ENCODE measurements at places on chromosomes 1 and 21.

DNA sequence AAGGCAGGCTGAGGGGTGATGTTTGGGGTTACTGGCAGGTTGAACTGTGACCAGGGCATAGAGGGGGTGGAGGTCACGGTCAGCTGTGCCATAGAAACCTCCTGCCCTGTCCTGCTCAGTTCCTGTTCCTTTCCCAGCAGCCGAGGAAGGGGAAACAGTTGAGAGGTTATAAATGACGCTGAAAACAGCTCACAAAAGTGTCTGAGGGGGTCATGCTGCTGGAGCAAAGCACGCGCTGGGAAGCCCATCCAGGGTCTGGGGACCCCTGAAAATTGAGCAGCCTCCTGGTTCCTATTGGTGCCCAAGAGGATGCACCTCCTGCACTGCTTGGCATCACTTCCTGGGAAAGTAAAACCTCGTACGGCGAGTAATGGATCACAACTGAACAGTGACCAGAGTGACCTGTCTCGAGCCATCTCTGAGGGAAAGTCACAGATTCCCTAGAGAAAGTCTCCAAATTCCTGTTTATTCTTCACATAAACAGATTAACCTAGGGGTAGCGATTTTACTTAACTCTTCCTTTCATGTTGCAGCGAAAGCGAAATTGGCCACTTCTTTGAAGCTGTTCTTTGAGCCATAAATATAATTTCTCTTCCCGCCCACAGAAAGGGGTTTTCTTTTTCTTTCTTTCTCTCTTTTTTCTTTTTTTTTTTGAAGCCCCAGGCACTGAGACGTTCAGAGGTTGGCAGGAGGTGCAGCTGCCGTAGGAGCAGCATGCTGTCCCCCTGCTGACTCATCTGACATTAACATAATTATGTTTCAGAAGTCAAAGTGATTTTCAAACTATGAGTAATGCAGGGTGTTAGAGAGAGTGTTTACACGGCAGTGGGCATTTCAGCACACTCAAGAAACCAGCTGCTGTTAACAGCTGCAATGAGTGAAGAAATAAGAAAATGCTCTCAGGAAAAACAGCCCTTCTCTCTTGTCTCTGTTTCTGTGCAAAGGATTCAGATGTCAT, 41.8 kb upstream of the ATF3 start:
- peak; percentile 92 for DNase-seq

- DNase-seq, result no peak
These were observed 474.4 kb downstream of the FAM72C start for GRCh38 chr1:143497374-143497747.

DNA sequence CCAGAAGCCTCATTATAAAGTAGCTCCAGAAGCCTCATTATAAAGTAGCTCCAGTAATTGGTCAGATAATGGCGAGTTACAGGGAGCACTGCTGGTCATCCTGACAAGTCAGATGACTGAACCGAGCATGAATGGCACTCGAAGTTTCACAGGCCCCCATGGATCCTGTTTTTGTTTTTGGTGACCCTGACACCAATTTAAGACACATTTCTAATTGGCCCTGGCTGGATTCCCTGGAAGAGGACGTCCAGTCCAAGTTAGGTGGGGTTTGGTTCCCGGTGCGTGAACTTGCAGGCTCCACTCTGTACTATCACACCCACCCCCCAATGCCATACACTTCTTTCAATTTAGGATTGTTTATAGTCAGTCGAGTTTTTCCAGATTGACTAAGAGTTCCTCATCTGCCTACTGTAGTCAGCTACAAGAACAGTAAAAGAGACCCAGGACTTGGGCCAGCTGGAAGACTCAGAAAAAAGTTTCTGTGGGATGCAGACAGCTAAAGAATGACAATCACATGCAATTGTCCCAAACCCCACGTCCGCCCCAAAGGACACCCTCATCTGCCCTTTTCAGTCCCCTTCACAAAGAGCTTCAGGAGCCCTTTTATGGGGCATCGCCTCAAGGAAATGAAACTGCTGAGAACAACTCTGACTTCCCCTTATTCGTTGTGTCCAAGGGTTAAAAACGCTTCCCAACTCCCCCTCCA, 2.7 kb downstream of the DHRS3 start:
- DNase-seq, result no peak

DNA sequence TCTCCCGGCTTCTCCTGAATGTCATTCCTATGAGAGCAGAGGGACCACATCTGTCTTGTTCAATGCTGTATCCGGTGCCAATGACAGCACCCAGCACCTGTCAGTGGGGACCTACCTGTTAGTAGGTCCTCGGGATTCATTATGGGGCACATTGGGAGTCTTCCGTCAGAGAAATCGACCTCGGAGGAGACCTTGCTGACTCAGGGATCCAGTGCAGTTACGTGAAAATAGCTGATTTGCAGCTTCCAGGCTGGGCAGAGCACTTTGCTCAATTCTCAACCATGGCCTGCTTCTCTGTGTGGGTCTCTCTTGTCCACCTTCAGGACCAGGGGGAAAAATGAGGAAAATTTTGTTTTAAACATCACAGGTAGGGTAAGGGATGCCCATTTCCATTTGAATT, 130.2 kb downstream of the PRDM2 start:
- no peak for DNase-seq

- no peak for DNase-seq
These were observed 211.5 kb downstream of the TRABD2B start for GRCh38 chr1:47785561-47786271.

DNA sequence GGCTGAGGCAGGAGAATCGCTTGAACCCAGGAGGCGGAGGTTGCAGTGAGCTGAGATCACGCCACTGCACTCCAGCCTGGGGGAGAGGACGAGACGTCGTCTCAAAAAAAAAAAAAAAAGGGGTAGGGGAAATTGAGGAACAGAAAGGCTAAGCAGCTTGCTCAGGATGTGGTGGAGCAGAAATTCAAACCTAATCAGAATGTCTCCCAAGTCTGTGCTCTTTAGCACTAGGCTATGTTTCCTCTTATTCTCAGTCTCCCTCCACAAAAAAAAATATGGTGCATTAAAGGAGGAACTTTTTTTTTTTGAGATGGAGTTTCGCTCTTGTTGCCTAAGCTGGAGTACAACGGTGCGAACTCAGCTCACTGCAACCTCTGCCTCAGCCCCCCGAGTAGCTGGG, 114.2 kb downstream of the SLC16A1 start:
- no peak for DNase-seq

DNA sequence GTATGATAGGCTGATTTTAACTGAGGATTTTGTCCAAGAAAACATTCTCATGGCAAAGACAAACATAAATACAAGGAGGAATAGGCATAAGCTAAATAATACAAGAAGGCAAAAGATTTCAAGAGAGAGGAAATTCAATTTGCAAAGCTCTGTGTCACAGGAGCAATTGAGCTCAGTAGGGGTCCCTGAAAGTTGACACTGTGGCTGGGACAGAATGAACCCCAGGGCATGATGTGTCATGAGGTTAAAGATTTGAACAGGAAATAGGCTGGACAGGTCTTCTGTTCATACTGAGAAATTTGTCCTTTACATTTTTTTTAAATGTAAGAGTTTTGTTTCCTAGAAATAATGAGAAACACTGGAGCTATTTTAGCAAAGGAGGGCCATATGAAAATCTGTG, 555.4 kb upstream of the NEGR1 start:
- no peak for DNase-seq

GRCh38 chr1:106548726-106549125, 507.7 kb upstream of the PRMT6 start:
- no peak for DNase-seq

GRCh38 chr1:157144509-157144908, 6.3 kb upstream of the ETV3 start:
- DNase-seq, result no peak

DNA sequence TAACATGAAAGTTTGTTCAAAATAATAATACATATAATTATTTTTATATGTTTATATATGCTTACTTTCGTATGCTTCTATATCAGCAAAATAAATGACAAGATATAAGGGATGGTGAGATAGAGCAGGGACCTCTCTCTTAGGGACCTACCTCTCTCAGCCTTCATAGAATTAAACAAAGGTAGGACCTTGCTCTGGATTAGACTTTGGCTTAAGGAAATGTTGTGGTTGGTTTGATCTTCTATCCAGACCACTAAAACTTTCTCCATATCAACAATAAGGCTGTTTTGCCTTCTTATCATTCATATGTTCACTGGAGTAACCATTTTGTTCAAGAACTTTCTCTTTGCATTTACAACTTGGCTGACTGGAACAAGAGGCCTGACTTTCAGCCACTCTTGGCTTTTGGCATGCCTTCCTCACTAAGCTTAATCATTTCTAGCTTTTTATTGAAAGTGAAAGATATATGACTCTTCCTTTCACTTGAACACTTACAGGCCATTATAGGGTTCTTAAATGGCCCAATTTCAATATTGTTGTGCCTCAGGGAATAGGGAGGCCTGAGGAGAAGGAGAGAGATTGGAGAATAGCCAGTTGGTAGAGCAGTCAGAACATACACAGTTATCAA, 14.4 kb downstream of the FRRS1 start:
- peak; percentile 80 for DNase-seq

- DNase-seq, result no peak
These were observed 108.2 kb upstream of the TMPRSS2 start for GRCh38 chr21:41616031-41616591.

Measured in renal cortical epithelial cell (primary cell).